ENCODE measurements at places on chromosomes 6 and 20.

GRCh38 chr6:123352279-123352678, 284.5 kb downstream of the TRDN start:
- no peak for DNase-seq

GRCh38 chr6:161901740-161902426, 628.0 kb upstream of the AGPAT4 start:
- no peak for DNase-seq

GRCh38 chr6:3228771-3229565, 1.5 kb upstream of the TUBB2B start:
- DNase-seq, result peak; percentile 41

DNA sequence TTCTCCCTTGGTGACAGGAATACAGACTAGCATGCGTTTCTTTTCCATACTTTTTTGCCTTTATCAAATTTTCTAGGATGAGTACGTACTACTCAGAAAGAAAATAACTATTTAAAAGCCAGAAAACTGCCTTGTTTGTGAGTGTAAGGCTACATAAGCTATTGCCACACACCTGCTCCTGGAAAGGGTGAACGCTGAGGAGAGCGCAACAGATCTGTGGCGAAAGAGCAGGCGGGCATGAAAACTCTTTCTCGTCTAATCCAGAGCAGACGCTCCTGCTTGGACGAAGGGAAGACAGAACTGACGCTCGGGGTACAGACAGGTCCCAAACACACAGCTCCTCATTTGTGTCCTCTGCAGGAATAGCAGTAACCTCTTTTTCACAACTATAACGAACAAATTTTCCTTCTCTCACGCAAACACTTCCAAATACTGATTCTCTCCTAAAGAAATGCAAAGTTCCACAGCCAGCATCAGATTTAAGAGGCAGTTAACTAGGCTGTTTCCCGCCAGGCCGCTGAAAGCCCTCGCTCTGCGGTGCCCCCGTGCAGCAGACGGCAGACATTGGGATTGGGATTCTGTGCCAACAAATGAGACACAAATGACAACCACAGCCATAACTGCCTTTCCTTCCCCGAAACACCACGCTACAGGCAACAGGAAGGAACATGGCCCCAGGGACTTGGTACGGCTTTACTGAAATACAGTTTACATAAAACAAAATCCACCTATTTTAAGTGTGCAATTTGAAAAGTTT, 20.0 kb downstream of the TAF4 start:
- no peak for DNase-seq

DNA sequence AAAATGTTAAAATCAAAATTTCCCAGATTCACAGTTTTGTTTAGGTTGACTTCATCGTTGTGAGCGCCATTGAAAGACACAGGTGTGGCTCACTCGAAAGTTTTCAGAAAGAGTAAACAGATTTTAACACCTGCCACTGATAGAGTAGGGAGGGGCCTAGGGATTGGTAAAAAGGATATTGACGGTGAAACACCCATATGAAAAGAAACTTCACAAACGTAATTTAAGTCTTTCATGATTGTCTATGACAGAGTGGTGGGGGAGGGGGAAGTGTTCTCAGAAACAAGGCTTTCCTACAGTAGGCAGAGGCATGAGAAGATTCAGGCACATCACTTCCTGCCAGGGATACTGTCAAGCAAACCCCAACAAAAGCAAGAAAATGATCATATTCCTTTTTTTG, 101.4 kb downstream of the PERP start:
- DNase-seq, result no peak

DNA sequence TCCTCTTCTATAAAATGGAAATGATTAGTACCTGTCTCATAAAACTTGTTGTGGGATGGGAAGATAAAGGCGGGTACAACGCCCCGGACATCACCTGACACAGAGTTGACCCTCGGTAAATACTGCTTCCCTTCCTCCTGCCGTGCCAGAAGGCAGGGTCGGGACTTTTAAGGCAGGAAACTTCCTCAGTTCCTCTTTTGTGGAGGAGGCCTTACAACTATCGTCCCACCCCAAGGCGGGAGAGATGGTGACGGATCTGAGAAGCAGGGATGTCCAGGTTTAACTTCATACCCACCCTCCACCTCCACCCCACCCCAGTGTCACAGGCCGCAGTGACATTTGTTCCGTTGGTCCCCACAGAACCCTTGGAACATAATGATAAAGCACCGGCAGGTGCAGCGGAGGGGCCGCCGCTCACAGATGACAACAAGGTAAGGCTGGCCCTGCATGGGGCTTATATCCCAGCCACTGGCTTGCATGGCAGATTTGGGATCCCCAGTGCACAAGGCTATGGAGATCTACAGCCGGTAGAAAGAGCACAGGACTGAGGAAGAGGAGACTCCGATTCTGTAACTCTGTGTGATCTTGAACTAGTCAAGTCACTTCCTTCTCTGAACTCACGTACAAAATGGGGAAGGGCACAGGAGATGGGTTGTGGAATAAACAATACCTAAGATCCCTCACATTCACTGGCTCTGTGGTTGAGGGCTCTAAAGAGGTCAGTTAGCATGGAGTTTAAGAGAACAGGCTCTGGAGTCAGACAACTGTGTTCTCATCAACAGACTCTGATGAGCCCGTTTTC, 764 bp downstream of the DNTTIP1 start:
- no peak for DNase-seq

GRCh38 chr6:3755637-3756545, 4.4 kb upstream of the PXDC1 start:
- DNase-seq, result no peak

GRCh38 chr6:150209415-150209814, 66.6 kb downstream of the PPP1R14C start:
- DNase-seq, result no peak

GRCh38 chr6:136249336-136249735, 775 bp downstream of the MTFR2 start:
- DNase-seq, result no peak

- peak; percentile 67 for DNase-seq
Observed at GRCh38 chr6:6724539-6725467, 136.3 kb downstream of the LY86 start.

DNA sequence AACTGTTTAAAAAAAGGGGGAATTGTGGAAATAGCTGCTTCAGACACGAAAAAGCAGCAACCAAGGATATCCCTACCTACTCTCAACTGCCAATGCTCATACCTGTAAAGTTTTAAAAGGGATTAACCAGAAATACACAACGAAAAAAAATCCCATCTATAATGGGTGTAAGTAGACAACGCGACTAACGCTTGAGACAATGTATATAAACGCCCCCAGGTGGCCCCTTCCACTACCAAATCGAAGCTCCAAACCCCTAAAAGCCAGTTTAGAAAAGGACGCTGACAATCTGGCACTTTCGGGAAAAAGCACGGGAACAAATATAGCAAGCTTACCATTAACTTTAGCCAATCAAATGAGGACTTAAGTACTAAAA, 94.5 kb upstream of the BTN3A2 start:
- DNase-seq, result peak; percentile 17

- DNase-seq, result no peak
Observed at GRCh38 chr6:163182696-163183095, 231.8 kb upstream of the QKI start.

DNA sequence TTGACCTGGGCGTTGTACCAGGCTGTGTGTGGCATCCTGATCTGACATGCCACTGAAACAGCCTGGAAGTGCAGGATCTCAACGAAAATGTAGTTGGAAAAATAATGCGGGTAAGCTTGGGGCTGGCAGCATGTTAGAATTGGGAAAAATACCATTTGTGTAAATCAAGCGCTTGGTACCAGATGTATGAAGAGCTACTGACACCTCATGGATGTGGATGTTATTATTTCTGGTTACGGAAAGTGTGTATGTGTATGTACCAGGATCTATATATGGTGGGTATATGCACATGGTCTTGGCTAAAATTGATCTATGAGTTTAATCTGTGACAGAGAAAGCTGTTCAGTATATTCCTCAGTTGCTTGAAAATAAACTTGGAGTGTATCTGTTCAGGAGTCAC, 22.7 kb downstream of the HIVEP1 start:
- no peak for DNase-seq

DNA sequence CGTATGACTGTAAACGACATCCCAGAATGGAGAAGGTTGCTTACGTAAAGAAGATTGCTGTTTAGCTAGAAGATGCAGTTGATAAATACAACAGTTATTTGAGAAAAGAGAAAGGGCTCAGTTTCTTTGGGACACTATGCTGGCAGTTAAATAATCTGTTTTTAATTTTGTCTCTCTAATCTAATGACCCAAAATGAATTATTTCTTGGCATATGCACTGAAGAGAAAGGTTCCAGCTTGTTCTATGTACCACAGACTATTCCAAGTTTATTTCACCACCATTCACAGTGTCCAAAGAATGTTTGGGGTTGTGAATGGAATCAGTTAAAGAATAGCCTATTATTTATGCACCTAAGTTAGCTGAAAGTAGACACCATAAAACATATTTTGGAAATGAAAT, 449.9 kb downstream of the RNF144B start:
- no peak for DNase-seq

- no peak for DNase-seq
Observed at GRCh38 chr20:44993343-44993742, 27.0 kb downstream of the STK4 start.

DNA sequence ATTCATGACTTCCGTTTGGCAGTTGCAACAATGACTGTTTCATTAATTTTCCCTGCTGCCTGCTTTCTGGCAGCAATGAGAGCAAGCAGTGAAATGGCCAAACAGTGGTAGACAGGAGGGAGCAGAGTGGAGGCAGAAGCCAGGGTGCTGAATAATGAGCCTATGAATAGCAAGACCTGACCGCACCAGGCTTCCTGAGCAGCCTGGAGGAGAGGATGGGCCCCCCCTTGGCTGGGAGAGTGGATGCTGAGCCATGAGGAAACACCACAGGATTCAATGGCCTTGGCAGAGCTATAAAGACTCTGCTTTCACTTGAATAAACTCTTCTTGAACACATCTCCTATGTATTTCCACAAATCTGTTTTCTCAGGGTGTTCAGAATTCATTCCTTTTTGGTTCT, 68.1 kb upstream of the SNRPB2 start:
- no peak for DNase-seq

DNA sequence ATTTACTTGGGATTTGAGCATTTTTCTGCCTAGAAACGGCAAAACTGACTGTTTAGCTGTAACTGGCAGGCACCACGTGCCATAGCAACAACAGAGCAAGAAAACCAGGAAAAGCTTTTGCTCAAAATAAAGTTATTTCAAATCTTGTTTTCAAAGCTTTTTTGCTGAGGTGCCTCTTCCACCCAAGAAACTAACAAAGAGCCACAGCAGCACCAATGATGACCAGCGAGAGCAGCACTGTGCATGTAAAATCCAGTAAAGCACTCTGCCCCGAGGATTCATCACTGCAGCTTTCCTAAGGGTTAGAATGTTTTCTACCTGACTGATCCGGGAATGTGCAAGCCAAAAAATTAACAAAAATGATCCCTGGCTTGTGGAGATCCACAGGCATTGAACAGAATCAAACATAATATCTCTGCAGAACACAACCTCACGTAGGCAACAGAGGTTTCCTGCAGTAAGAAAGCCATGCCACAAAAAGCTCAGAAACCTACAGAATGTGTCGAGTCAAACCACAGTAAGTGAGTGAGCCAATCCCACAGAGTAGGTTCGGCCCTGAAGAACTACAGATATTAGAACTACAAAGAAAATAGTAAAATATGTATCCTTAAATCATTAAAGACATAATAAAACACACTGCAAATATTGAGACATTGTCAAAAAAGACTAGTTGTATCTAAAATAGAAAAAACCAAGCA, 7.4 kb upstream of the ULBP3 start:
- no peak for DNase-seq

DNA sequence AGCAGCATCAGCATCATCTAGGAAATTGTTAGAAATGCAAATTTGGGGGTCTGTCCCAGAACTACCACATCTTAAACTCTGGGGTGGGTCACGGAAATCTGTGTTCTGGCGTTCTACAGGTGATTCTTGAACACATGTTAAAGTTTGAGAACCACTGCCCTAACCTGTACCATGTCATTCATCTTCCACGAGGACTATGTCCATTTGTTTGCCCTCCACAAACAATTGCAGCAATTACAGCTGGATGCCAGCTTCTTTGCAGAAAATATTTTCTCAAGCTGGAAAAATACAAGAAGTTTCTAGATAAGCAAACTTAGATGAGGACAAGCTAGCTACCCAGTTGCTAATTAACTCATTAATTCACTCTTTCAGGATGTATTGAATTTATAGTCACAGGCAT, 54.1 kb downstream of the MAFB start:
- DNase-seq, result no peak

- DNase-seq, result no peak
Observed at GRCh38 chr6:170022291-170022722, 268.6 kb downstream of the DLL1 start.

GRCh38 chr20:48230216-48230615, 444.9 kb upstream of the SULF2 start:
- DNase-seq, result no peak

DNA sequence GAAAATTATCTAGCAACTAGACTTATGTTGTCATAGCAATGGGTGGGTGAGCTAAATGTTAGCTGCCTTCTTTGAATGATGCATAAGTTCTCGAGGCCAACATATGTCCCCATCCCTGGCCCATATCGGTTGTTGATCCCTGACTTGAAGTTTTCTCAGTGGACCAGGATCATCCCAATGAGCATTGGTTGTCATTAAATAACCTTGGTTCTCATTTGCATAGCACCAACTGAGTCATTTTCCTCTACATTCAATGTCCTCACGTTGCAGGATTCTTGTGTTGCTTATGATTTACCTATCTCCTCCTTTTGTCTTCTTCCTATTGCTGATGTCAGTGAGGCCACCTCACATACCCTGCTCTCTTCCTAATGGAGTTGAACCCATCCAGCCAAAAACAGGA, 12.1 kb upstream of the AHCY start:
- no peak for DNase-seq

- no peak for DNase-seq
Observed at GRCh38 chr6:41345901-41346300, 10.5 kb downstream of the NCR2 start.

- no peak for DNase-seq
Observed at GRCh38 chr6:142627474-142627873, 317.5 kb downstream of the HIVEP2 start.

DNA sequence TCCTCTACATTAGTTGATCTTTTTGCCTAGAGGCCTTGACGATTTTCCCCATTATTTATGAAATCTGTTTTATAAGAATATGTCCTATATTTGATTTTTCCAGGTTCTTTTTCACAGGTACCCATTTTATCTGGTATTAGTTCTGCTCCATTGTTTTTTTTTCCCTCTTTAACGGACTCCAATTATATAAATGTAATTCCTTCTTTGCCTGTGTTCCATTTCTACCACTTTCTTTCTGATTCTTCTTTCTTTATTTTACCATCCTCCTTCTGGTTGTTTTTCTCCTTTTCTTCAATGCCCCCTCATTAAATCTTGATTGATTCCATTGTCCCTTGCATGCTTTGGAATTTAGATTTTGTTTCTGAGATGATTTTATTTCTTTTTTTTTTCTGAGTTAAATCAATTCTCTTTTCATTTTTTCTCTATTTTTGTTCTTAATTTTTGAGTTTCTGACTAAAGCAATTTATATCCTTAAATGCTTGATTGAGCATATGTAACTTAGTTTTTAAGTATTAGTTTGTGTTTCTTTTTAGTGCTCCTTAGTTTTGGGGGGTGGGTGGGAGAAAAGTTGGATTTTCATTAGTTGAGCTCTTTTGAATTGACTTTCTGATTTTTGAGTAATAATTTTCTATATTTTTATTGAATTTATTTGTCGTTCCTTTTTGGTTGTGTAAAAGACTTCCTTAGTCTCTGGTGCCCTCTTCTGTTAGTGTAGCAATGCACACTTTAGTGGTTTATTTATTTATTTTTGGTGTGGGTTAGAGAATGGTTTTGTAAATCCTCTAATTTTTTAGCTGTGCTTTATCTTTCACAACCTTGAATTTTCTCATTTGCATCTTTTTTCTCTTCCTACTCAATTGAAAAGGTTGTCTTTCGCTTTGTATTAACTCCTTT, 140.8 kb downstream of the FARS2 start:
- no peak for DNase-seq

All from stimulated activated CD4-positive, alpha-beta T cell treated with anti-CD3 and anti-CD28 coated beads, Interleukin-2, amount 100 ng/mL, for 24 hours (primary cell).